ENCODE measurements at places on chromosomes 5 and 9.

DNA sequence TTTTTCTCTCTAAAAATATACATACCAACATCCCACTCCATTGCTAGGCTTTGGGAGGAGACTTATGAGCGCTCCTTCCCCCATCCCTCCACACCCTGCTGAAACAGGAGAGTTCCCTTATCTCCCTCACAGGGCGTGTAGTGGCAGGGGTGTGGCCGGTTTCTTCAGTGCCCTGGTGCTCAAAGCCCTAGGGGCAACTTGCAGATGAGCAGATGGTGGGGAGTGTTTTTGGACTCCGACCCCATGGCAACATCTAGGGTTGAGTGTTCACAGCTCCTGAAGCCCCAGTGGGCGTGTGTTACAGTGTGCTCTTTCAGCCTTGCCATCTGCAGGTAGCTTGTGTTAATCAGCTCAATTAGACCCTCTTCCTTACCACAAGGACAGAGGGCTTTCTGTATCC, 409.5 kb downstream of the MAT2B start:
- DNase-seq, result no peak

- DNase-seq, result no peak
Measured at GRCh38 chr5:28743025-28743715, 1704.8 kb upstream of the CDH9 start.

DNA sequence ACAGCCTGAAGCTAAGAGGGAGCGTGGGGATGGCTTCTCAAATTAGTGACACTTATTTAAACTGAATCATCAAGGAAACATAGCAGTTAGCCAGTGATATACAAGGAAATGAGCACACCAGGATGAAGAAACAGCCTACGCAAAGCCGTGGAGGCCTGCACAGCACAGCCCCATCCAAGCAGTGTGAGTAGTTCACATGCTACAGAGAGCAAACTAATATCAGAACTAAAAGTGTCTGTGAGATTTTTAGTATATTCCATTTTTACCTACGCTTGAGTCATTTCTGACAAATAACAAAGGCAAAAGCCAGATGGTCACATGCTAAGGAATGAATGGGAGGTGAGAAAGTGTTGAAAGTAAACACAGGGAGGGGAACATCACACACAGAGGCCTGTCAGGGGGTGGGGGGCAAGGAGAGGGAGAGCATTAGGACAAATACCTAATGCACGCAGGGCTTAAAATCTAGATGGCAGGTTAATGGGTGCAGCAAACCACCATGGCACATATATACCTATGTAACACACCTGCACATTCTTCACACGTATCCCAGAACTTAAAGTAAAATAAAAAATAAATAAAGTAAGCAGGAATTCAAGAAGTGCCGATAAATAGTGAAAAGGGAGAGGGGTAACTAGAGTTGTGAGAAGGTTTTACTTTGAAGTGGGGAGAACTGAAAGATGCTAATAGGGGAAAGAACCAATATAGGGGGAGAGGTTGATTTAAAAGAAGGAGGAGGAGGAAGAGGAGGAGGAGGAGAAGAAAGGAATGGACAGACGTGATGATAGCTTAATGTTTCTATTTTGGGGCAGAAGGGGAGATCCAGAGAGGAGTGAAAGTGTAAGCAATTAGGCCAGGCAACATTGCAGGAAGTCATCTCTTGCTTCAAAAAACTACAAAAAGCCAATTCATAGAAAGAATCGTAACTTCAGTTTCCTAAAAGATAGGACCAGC, 100.9 kb upstream of the PTGER4 start:
- no peak for DNase-seq

DNA sequence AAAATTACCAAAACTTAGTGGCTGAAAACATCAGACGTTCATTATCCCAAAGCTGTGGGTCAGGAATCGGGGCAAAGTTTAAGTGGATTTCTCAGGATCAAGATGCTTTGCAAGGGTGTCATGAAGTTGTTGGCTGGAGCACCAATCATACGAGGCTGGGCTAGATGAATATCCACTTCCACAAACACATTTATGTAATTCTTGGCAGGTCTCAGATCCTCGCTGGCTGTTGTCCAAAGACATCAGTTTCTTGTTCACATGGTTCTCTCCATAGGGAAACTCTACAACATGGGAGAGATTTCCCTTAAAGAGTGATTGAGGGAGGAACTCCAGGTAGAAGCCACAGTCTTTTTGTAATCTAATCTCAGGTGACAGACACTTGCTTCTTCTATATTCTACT, 20.2 kb upstream of the CCDC192 start:
- DNase-seq, result no peak

- no peak for DNase-seq
Measured at GRCh38 chr9:20398536-20399338, 223.6 kb downstream of the MLLT3 start.

DNA sequence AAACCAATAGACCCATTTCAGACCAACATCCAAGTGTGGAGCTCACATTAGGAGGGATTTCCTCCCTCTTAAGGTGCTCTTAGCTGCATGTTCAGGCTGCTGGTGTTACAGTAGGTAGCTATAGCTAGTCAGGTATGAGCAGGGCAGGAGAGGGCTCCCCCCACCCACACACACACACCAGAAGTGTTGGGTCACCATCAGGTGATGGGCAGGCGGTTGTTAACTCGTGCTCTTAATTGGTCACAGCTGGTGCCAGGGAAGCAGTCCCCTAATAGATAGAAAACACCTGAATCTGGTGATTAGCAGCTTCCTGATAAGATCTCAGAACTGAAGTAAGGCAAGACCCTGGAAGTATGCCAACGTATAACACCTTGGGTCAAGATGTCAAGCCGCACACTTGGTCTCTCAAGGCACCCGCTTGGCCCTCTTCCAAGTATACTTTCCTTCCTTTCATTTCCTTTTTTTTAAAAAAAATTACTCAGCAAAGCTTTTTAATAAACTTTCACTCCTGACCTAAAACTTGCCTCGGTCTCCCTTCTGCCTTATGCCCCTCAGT, 532.4 kb downstream of the DNAH5 start:
- no peak for DNase-seq

DNA sequence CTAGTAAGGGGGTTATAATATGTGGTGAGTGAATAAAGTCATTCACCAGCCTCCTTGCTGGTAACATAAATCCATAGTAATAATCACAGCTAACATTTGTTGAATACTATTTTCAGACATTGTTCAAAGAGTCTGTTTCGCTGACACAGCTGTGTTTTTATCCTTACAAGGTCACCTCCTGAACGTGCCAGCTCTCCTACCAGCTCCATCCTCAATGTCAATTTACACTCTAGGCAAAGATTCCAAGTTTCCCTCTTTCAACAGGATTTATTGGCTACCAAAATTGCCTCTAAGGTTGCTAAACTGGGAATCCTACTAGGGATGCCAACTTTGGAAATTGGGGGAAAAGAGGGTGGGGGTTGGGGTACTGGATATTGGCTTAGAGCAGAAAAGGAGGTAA, 30.7 kb upstream of the SMC5 start:
- no peak for DNase-seq

GRCh38 chr5:154166901-154167791, 23.4 kb upstream of the GALNT10 start:
- no peak for DNase-seq

- DNase-seq, result no peak
Measured at GRCh38 chr9:116661037-116661954, 25.8 kb upstream of the TRIM32 start.

DNA sequence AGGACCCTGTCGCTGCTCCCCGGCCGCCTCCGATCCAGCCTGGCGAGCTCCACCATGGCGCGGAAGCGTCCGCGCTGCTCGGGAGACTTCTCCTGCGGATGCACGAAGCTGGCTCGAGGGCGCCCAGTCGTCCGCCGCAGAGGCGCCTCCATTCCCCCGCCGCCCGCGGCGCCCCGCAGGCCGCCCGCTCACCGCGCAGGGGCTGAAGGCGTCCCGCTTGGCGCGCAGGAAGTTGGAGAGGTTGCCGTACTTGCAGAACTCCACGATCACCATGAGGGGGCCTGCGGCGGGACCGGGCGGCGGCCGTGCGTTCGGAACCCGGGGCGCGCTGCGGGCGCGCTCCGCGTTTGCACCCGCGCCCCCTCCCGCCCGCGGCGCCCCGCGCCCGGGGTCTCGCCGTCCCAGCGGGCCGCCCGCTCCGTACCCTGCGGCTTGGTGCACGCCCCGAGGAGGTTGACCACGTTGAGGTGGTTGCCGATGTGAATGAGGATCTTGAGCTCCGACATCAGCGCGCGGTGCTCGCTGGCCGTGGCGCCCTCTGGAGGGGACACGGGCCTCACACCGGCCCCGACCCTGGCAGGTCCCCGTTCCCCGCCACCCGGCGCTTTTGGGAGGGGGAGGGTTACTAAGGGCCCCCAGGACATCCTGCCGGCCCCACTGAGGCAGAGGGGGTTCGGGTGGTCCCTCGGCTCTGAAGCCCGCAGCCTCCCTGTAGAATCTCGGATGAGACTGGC, 27.7 kb upstream of the SCGB3A1 start:
- DNase-seq, result no peak

DNA sequence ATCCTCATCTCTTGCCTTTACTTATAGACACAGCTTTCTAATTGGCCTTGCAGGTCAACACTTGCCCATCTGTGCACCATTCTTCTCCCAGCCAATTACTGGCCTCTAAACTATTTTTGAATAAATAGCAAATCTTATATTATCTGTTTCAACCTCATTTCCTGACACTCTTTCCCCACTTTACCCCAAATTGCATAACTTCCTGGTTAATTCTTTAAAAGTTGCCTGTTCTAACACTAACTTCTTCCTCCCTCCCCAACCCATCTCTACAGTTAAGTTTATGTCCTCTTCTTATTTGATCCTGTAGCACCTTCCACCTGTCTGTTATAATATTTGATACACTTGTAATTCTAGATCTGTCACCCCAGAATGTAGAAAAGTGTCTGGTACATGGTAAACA, 372.1 kb downstream of the PDE4D start:
- DNase-seq, result no peak

GRCh38 chr5:122332599-122333555, 20.8 kb downstream of the SNCAIP start:
- DNase-seq, result no peak

DNA sequence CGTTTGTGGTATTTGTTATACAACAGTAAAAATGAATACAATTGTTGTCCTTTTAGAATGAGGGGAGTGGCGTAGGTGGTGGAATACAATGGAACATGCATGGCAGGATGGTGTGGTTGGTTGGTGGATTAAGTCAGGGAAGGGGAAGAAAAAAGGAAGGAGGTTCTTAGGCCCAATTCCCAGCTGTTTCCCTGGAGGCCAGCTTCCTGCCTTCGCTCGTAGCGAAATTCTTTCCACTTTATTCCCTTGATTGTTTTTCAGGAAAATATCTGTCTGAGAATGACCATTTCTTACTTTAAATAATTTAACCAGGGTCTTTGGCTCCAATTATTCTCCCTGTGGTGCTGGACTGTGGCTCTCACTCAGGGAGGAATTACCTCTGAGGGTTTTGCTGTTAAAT, 24.1 kb upstream of the DMAC1 start:
- DNase-seq, result no peak

GRCh38 chr5:160450164-160450932, 28.7 kb downstream of the PTTG1 start:
- DNase-seq, result no peak

- DNase-seq, result no peak
Measured at GRCh38 chr5:76145945-76146344, 62.8 kb downstream of the SV2C start.

DNA sequence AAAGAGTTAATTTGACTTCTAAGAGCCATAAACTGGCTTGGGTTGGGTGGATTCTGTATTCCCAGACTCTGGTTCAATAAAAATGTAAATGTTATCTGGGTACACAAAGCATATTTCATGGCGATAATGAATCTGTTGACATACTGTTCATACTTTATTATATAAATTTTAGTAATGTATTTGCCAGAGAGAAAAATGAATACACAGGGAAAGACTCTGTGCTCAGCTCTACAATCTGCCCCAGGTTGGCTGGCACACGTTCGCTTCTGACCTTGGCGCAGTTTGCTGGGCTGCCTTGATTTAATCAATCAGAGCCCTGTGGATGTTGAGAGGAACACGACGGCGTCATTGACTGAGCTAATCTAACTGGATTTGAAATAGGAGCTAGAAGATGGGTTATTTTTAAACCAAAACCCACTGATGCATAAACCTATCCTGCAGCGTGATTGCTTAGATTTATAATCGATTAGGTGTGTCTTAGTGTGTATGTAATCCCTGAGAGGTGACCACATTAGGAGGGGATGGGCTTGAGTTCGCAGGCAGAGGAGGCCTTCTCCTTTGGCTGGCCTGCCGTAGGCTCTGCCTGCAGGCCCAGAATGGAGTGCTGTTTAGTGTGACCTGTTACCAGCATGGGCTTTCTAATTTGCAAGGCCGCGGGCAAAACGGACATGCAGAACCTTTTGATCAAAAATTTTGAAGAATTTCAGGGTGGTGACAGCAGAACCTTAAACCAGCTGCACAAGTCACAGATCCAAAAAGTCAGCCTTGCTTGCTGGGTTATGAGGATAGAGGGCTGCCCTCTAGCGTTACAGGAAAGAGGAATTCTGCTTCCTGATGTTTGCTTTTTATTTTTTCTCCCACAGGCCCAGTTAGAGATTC, 3.9 kb upstream of the ADCY2 start:
- no peak for DNase-seq

GRCh38 chr9:128257907-128258306, 17.9 kb downstream of the GOLGA2 start:
- no peak for DNase-seq

DNA sequence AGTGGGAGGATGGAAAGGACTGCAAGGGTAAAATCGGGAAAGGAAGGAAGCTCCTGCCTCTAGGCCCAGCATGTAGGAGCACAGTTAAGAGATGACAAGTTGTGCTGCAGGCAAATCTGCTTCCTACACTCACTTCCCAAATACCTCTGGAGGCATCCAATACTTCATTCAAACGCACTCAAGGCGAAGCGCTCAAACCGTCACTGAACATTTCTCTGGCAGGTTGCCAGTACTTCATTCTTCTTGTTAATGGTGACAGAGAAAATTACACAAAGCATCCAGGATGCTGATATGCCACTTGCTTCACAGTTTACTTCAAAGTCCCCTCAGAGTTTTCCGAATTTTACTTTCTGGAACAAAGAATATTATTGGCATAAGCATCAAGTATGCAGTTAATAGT, 59.8 kb downstream of the NREP start:
- DNase-seq, result no peak

- DNase-seq, result no peak
Measured at GRCh38 chr5:116772806-116773205, 198.2 kb upstream of the SEMA6A start.
